Foreskin fibroblast (primary cell): ENCODE measurements at places on chromosomes 5 and 9.

DNA sequence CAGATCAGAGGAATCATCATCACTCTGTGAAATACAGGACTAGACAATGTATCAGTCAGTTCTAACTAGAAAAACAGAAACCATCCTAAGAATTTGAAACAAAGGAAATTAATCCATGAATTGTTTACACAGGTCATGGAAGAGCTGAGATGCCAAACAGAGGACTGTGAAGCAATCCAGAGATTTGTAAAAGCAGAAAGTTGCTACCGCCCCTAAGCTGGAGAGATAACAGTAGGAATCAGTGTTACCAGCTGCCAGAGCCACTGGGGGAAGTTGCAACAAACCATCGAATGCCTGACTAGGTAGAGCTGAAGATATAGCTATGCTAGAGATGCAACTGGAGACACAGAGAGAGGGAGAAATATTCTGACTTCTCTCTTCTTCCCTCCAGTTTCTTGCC is 10.4 kb upstream of the MIER3 start:
- no peak for DNase-seq

DNA sequence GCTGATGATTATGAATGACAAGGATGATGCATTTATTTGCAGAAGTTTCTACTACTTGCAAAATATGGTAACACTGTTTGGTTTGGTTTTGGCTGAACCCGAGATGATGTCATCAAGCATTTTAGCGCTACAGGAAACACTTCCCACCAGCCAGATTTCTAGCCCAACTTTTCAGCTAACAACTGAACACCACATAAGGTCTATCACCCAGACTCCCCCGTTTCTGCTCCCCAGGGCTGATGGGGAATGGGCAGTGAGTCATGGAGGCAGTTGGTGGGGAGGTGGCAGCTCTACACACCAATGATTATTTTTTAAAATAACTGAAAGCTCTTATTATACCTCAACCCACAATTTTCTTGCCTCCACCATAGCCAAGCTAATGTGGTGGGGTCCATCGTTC is 302.9 kb downstream of the CEMIP2 start:
- no peak for DNase-seq

DNA sequence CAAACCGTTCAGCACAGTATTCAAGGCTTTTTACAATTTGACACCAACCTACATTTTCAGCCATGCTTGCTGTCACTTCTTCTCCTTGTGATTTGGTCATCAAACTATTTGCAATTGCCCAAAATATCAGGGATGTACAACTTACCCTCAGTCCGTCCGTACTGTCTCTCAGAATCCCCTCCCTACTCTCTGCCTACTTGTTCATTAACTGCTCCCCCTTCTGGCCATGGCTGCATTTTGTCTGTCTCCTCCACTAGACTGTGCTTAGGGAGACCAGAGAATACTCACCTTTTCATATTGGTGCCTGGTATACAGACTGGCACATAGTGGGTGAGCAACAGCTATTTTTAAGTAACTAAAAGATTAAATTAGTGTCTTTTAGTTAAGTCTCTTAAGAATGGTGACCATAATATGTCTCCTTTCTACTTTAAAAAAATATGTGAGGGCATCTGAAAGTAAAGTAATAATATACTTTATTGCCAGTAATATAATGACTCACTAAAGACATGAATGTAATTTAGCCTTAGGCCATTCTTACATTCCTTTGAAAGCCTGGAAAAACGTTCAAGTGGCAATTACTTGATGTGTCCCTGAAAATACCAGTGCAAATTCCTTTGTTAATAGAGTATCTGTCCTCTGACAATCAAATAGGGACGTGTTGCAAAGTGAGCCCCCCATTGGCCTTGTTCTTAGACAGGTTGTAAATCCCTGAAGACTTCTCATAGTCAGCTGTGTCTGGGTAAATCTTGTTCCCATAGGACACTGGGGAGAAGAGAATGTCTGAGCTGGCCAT is 27.8 kb downstream of the PRLR start:
- DNase-seq, result peak; percentile 22

DNA sequence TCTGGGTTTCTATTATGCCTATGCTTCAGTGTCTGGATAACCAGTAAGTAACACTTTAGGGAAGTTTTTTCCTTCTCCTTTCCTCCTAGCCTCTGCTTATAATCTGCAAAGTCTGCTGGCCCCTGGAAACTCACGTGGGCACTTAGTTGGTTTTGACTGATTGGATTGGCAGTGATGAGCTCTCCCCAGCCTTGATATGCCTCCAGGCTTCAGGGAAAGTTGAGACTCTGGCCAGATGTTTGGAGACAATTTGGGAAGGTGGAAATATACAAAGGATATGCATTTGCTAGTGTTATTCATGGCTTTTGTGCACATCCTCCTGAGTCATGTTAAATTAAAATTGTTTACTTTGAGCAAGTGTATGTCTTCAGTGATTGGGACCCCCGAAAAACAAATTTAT is 160.2 kb upstream of the IL12B start:
- DNase-seq, result no peak

DNA sequence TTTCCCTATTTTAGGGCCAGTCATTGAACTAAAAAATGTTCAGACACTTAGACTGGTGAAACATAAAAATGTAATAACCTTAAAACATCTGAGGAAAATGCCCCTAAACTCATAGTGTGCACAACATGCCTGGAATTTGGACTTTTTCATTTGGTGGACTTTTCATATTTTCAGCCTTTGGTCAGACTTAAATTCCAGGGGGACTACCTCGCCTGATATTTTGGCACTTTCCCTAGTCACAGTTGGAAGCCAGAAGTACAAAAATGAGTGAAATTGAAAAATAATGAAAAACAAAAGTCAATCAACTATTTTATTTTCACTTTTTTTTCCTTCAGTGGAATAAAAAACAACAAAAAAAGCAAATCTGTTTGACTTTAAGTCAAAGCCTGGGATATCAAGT is 256.2 kb downstream of the ACTL7B start:
- DNase-seq, result no peak

GRCh38 chr9:108316630-108317029 is 539.2 kb downstream of the ACTL7B start:
- no peak for DNase-seq

GRCh38 chr9:68750786-68751185 is 45.7 kb downstream of the PIP5K1B start:
- DNase-seq, result no peak

DNA sequence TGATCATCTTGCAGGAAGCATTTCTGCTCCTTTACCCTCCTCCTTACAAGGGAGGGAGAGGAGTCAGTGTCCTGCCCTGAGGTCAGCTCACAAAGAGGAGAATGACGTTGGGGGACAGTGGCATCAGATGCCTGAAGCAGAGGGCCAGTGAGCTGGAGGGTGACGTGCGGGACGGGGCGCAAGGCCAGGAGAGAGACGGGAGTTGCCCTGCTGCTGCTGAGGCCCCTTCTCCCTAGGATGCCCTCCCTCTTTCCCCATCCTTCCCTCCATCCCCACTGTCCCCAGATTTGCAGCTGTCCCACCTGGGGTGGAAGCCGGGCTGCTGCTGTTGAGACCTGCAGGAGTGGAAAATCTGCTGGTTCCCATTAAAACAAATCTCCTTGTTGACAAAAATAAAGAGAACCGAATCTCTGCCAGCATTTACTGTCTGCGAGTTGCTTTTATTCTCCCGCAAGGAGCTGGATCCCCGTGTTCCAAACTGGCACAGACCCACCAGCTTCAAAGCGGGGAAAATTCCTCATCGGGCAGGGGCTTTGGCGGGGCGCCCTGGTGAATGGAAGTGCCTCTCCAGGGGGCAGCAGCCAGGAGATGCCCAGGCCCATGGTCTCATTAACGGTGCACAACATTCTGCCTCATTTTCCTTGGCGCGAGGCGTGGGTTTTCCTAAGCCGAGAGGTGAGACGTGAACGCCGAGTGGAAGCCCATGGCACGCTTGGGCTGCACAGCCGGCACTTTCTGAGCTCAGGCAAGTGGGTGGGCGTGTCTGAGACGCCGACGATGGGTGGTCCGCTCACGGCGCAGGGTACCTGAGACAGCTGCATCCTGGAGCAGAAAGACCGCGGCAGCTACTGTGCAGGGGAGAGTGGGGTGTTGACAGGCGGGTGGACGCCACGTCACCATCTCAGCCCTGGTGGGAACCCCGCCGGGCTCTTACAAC is 13.9 kb upstream of the COL5A1 start:
- peak; percentile 28 for DNase-seq

DNA sequence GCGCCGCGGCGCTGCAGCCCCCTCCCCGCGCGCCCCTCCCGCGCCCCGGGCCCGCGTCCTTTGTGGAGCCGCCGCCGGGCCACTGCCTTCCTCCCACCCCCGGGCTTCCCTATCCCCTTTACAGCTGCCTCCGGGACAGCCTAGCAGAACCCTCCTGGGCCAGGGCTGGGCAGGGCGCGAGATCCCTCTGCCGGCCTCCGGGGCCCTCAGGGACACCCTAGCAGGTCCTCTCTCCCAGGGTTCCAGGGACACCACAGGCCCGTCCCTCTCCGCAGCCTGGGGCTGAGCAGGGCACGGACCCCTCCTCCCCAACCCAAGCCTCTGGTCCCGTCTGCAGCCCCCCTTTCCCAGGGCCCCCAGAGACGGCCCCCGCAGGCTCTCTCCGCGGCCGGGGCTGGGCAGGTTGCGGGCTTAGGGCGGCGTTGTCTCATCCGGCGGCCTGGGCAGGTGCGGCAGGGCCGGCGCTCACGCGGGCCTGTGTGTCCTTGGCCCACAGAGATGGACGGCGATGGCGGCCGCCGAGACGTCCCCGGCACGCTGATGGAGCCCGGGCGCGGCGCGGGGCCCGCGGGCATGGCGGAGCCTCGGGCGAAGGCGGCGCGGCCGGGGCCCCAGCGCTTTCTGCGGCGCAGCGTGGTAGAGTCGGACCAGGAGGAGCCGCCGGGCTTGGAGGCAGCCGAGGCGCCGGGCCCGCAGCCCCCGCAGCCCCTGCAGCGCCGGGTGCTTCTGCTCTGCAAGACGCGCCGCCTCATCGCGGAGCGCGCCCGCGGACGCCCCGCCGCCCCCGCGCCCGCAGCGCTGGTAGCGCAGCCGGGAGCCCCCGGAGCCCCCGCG is 710 bp downstream of the WNK2 start:
- DNase-seq, result no peak

DNA sequence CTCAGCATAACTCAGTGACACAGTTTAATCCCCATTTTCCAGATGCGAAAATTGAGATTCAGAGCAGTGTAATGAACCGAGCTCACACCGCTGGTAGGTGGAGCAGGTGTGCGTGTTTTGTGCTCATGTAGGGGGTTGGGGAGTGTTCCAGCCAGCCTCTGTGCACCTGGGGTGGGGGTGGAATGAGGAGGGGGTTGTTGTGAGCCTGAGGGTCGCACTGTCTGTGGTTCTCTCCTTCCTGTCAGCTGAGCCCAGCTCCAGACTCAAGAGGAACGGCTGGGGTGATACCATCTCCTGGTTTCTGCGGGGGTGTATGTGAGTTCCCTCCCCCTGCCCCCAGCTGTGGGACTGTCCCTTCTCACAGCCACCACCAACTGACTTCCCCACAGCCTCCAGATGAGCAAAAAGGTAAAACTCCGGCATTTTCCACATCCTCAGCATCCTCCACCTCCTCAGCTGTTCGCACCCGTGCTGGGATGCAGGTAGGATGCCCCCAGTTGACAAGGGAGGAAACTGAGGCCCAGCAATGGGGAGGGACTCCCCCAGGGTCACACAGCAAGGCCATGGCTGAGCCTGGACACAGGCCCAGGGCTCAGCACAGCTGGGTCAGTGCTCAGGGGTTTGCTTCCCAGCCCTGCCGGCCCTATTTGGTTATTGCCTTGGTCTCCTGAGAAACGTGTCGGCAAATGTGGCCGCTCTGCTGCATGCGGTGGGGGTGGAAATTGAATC is 2.1 kb downstream of the SH2D3C start:
- no peak for DNase-seq

DNA sequence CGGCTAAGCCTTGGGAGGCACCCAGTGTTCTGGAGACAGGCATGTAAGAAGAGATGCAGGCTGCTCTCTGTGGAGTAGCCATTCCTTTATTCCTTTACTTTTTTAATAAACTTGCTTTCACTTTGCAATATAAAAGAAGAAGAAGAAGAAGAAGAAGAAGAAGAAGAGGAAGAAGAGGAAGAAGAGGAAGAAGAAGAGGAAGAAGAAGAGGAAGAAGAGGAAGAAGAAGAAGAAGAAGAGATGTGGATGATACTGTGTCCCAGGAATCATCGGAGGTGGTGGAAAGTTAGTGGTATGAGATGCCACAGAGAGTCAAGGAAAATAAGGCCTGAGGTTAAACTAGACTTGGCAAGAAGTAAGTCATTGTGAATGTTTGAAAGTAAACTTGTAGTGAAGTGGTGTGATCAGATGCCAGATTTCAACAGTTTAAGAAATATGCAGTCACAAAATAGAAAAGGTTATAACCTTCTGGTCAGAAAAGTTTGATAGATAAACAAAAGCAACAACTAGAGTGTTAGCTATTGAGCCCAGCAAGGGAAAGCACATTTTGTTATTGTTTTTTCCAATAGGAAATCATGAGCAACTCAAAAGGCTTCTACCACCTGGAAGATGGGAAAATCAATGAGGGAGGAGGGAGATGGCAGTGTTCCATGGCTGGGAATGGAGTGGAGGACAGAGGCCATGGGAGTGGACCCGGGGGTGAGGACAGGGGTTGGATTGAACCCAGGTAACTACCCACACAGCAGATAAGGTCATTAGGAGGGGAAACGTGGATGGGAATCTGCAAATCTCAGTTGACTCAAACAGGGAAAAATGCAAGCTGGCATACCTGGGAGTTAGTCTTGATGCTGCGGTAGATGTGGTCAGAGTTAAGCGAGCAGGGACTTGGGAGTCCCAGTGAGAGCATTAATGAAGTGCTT is 16.8 kb downstream of the AOPEP start:
- DNase-seq, result no peak

DNA sequence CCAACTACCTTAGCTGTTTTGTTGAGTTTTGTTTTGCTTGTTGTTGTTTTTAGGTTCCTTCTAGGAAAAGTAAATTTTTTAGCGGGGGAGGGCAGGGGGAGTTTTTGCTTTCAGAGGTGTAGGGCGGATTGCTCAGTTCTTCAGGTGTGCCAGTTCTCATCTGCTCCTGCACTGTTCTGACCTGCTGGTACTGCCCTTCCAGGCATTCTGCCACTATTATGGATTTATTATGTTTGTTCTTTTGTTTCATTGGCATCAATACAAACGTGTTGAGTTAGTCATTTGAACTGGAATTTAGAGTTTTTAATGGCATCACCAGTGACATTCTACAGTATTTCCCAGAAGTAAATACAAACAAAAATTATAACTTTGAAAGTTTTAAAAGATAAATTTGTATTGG is 26.0 kb downstream of the ERCC6L2 start:
- no peak for DNase-seq

GRCh38 chr9:136187683-136188586 is 17.0 kb downstream of the LHX3 start:
- no peak for DNase-seq
